GOT3 (cell line): ENCODE measurements at places on chromosomes 1 and 21.

GRCh38 chr1:245572709-245573108 is 417.9 kb downstream of the KIF26B start:
- DNase-seq, result no peak

DNA sequence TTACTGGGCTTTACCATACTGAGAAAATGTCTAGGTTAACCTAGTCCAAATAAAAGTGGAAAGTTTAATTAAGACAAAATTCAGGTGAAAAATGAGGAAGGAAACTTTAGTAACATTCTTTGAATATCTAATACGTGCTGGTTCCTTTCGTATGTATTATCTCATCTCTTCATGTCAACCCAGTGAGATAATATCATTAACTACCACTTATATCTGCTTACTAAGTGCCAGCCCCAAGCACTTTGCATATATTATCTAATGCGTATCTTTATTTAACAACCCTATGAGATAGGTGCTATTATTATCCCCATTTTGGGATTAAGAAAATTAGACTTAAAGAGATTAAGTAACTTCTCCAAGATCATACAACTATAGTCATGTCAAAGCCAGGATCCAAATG is 12.5 kb upstream of the PLPP3 start:
- DNase-seq, result no peak

GRCh38 chr1:67833602-67833940 is 304 bp upstream of the GNG12 start:
- peak; percentile 45 for DNase-seq

DNA sequence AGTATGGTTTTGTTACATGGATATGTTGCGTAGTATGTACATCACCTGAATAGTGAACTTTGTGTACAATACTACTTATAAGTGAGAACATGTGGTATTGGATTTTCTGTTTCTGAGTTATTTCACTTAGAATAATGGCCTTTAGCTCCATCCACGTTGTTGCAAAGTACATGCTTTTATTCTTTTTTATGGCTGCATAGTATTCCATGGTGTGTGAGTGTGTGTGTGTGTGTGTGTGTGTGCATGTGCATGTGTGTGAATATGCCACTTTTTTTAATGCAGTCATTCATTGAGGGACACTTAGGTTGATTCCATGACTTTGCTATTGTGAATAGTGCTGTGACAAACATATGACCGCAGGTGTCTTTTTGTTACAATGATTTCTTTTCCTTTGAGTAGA is 147.8 kb downstream of the LEPR start:
- DNase-seq, result no peak

DNA sequence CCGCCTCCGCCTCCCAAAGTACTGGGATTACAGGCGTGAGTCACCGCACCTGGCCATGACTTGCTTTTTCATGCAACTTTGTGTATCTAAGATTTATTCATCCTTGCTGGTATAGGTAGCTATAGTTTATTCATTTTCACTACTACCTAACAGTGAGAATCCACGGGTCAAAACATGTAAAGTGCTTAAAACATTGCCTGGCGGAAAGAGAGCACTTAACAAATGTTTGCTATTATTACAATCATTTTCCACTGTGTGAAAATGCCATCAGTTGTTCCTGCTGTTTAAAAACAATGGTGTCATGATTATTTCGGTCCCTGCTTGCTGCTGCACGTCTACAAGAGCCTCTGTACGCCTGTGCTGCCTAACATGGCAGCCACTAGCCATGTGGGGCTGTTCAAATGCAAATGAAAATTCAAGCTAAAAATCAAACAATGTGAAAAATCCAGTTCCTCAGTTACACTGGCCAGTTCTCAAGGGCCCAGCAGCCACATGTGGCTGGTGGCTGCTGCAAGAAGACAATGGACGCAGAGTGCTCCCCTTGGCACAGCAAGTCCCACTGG is 65.1 kb downstream of the CLSTN1 start:
- no peak for DNase-seq

- no peak for DNase-seq
These were observed 1490.8 kb downstream of the BRINP3 start for GRCh38 chr1:188986745-188987417.

DNA sequence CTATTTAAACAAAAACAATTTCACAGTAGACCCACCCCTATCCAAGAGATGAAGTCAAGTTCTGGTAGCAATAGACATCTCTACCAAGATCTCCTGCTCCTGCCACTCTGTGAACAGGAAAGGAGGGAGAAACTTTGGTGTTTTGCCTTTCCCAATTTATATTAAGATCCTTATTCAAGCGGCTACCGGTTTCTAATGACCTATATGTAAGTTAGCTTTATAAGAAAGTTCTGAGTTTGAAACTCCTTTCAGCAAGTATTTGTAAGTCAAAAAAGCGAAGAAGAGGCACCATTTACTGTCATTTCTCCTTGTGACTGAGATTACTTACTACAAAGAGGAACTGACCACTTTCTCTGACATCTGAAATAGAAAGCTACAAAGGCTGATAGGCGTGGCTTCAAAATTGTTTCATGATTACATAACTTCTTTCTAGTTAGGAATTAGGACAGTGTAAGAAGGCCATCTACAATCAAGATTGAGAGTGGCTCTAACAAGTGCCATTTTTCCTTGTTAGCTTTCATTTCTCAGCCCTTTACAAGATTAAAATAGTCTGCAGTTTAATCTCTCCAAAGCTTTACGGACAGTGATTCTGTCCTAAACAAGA is at the start of gene MNDA:
MNDA (plus strand) TSS at position 448 of the 604 bp plus-strand sequence. CDS start 10,803 bp downstream, outside the sequence.
- no peak for DNase-seq
